ENCODE measurements at places on chromosomes 1 and 21. TPM values are rescaled to one million over a fixed set of nuclear protein-coding genes. Genes with fewer than 3 reads are reported as not detected.

GRCh38 chr1:90782046-90782445 lies 64.9 kb upstream of the BARHL2 start:
- H3K36me3 ChIP-seq = no peaks in the 10 kb centered on the region
- H3K4me3 ChIP-seq = no peak overlapping the region
- no peaks in the 10 kb centered on the region for H3K27me3 ChIP-seq
- DNase-seq = no peak
- H3K27ac ChIP-seq = no peak overlapping the region

GRCh38 chr1:83999316-83999819 lies 436 bp upstream of the TTLL7 start:
- DNase-seq = peak; percentile 75
- peak overlapping the region; percentile 96 for H3K27ac ChIP-seq
- H3K4me1 ChIP-seq = no peaks in the 10 kb centered on the region
- H3K36me3 ChIP-seq = no peaks in the 10 kb centered on the region
- H3K4me3 ChIP-seq = peak overlapping the region; percentile 68

DNA sequence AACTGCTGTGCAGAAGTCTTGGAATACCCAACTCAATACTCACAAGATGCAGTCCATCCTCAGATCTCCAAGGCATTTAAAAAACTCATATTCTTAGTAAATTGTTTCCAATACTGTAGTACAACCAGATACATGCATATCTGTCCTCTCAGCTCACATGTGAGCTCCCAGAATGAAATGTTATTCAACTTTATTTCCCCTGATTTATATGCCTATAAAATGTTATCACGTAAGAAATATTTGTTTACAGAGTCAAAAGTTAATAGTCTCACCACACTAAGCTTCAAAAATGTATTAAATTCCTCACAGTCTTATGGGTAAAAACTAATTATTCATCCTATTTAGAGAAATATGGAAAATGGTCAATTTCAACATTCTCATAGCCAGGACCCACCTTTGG lies 56.6 kb downstream of the LTN1 start:
- H3K4me3 ChIP-seq = no peak overlapping the region
- no peak for DNase-seq
- no peaks in the 10 kb centered on the region for H3K4me1 ChIP-seq
- H3K36me3 ChIP-seq = peaks cover 4% of the 10 kb centered on the region
- no peaks in the 10 kb centered on the region for H3K27me3 ChIP-seq

- no peak overlapping the region for H3K27ac ChIP-seq
- H3K27me3 ChIP-seq = peaks cover 4% of the 10 kb centered on the region
- H3K4me1 ChIP-seq = no peaks in the 10 kb centered on the region
- no peaks in the 10 kb centered on the region for H3K36me3 ChIP-seq
- no peak overlapping the region for H3K4me3 ChIP-seq
Observed at GRCh38 chr1:110771245-110772022, 96.7 kb upstream of the KCNA3 start.

GRCh38 chr1:201748335-201748734 lies 80.6 kb upstream of the IPO9 start:
- H3K36me3 ChIP-seq = no peaks in the 10 kb centered on the region
- H3K4me1 ChIP-seq = peaks cover 56% of the 10 kb centered on the region
- H3K27ac ChIP-seq = peak overlapping the region; percentile 58
- no peaks in the 10 kb centered on the region for H3K27me3 ChIP-seq
- H3K4me3 ChIP-seq = no peak overlapping the region
- DNase-seq = peak; percentile 99

DNA sequence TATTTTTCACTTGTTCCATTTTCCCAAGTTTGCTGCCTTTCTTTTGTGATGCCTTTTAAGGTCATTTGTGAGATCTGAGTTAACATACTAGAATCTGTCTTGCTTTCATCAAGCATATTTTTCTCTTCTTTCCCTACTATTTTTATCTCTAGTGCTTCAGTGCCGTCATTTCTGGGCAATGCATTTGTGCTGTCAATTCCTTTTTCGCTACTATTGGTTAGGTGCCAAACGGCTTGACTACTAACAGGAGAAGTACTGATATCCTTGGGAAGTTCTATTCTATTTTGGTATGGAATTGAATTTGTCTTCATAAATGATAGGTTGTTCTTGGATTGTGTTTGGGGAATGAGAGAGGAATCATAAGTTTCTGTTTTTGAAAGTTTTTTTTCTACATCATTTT lies 42.2 kb downstream of the LRRC53 start:
- no peaks in the 10 kb centered on the region for H3K27me3 ChIP-seq
- no peak overlapping the region for H3K4me3 ChIP-seq
- no peaks in the 10 kb centered on the region for H3K4me1 ChIP-seq
- no peak overlapping the region for H3K27ac ChIP-seq
- peak; percentile 8 for DNase-seq

The GBP2 gene
- 96.8 TPM for total RNA-seq

The TRNP1 gene
- total RNA-seq = 10.8 TPM

The CD53 gene
- not detected for total RNA-seq

The PADI6 gene
- not detected for total RNA-seq

All from fibroblast of lung (primary cell).